Nephron progenitor cell (in vitro differentiated cells): ENCODE measurements at places on chromosomes 1 and 21.
A peak's percentile ranks its signal among the peaks of the same experiment; 100 is the strongest.

- peaks cover 22% of the 10 kb centered on the region for H3K4me1 ChIP-seq
- DNase-seq: no peak
- H3K36me3 ChIP-seq: peaks cover 18% of the 10 kb centered on the region
These were observed 3.0 kb downstream of the ADPRS start for GRCh38 chr1:36091698-36092097.

DNA sequence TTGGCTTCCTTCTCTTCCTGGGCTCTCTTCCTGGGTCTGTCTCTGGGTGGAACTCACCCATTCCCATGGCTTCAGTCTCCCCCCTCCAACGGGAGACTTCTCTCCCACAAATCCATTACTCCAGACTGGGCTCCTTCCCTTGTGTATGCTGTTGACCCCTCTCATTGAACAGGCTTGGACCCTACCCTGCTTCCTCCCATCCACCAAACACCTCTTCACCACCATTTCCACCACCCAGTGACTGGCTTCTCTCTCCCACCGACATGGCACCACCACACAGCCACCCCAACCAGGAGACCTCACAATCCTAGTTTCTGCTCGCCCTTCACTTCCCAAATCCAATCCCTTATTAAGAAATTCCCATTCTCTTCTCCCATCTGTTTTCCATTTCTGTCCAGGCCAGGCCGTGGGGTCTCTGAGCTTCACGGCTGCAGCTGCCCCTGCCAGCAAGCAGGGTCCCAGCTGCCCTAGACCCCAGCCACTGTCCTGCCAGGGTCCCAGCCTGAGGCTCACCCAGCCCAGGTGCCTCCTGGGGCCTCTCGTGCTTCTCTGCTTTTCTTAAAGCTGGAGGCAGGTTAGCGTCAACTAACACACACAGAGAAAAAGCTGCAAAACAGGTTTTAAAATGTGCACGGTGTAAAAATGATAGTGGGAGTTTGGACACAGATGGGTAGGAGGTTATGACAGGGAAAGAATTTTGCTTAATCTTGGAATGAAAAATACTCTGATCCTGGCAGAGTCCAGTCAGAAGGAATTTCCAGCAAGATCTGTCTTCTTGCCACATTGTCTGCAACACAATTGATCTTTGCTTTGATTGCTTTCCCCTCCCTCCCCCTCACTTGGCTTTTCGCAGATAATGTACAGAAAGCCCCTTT lies 383.8 kb upstream of the VAMP3 start:
- no peaks in the 10 kb centered on the region for H3K36me3 ChIP-seq
- H3K4me3 ChIP-seq: peak overlapping the region; percentile 39
- peak overlapping the region; percentile 48 for H3K27ac ChIP-seq
- peaks cover 58% of the 10 kb centered on the region for H3K4me1 ChIP-seq
- no peak for DNase-seq

DNA sequence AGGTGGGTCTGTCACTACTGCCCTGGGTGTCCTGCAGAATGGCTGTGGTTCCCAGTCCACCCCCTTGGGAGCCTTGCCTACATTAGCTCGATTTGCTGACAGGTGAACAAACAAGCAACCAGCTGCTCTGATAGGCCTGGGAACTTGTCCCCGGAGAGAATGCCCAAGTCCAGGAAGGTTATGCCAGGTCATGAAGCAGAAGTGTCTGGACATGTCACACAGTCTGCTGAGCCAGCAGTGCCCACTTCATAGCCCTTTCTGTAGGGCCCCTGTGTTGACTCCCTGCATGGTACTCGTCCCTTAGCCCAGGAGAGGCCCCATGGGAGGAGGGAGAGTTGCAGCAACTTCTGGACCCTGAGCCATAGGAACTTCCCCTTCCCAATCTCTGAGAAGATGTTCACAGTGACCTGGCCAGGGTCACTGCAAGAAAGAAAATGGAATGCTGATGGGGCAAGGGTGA lies 31.0 kb downstream of the UCK2 start:
- no peaks in the 10 kb centered on the region for H3K27me3 ChIP-seq
- no peak overlapping the region for H3K27ac ChIP-seq
- H3K36me3 ChIP-seq: peaks cover 35% of the 10 kb centered on the region
- no peak for DNase-seq
- H3K4me3 ChIP-seq: no peak overlapping the region

DNA sequence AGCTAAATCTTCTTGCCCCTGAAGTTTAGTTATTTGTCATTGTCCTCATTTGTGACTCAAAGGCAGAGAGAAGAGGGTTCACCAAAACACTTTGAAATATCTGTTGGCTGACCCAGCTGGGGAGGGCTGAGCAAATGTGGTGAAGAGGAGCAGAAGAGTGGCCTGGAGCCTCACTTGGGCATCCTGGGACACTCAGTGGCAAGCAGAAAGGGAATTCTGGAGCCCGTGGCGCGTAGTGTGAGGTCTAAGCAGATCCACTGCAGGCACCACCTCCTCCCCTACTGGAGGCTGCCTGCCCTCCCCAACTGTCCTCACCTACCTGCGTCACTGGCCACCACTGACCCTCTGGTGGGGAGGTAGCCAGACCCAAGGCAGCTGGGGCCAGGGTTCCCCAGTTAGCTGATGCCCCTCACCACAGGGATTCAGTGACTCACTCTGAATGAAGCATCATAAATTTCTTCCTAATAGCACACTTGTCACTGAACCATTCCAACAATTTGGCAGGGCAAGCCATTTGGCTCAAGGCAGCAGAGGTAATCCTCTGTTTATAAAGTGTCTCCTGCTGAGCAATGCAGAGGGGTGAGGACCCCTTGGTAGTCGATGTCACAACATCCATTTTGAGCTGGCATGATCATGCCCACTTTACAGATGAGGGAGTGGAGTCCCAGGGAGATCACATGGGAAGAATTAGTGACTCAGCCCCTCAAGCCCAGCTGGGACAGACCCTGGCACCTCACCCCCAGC lies 80.3 kb downstream of the NENF start:
- H3K27me3 ChIP-seq: peaks cover 42% of the 10 kb centered on the region
- peak; percentile 35 for DNase-seq
- peaks cover 32% of the 10 kb centered on the region for H3K4me1 ChIP-seq
- H3K4me3 ChIP-seq: no peak overlapping the region
- H3K27ac ChIP-seq: peak overlapping the region; percentile 89

- H3K36me3 ChIP-seq: peaks cover 33% of the 10 kb centered on the region
- no peak for DNase-seq
- H3K27me3 ChIP-seq: no peaks in the 10 kb centered on the region
- H3K4me3 ChIP-seq: peak overlapping the region; percentile 97
- peak overlapping the region; percentile 94 for H3K27ac ChIP-seq
- H3K4me1 ChIP-seq: peaks cover 30% of the 10 kb centered on the region
These were observed 464 bp downstream of the PARK7 start for GRCh38 chr1:7962014-7962335.

GRCh38 chr1:102840741-102841140 lies 267.6 kb downstream of the COL11A1 start:
- peaks cover 4% of the 10 kb centered on the region for H3K27me3 ChIP-seq
- no peak overlapping the region for H3K27ac ChIP-seq
- no peak for DNase-seq
- H3K4me1 ChIP-seq: peaks cover 5% of the 10 kb centered on the region

GRCh38 chr1:74502432-74502831 lies 10.0 kb downstream of the LRRC53 start:
- peaks cover 13% of the 10 kb centered on the region for H3K4me1 ChIP-seq
- H3K4me3 ChIP-seq: no peak overlapping the region
- DNase-seq: peak; percentile 46
- no peaks in the 10 kb centered on the region for H3K36me3 ChIP-seq
- no peaks in the 10 kb centered on the region for H3K27me3 ChIP-seq
